ENCODE measurements at places on chromosomes 7 and 10.

DNA sequence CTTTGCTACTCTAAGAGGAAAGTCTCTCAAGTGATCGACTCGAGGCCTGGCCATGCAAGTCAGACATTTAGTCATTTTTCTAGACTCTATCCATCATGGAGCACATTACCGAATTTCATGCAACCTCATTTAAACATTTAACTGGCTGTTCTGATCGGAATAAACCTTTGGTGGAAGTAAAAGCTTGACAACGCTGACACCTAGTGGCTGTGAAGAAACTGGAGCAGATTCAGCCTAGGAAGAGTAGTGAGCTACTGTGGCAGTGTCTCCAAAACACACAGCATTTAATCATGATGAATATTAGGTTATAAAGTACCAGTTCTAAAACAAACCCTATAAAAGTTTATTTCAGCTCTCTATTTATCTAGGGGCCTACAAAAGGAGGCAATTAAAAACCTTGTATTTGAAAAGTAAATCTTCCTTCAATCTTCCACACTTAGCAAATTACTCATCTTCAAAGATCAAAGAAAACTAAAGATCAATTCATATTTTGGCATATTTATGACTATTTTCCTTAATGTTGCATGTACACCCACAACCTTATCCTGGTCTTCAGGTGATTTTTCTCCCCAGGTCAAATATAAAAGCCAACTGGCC is 175.0 kb downstream of the CTNNA3 start:
- peak; percentile 79 for DNase-seq

- DNase-seq, result no peak
Observed at GRCh38 chr7:17706275-17706674, 234.0 kb downstream of the SNX13 start.

DNA sequence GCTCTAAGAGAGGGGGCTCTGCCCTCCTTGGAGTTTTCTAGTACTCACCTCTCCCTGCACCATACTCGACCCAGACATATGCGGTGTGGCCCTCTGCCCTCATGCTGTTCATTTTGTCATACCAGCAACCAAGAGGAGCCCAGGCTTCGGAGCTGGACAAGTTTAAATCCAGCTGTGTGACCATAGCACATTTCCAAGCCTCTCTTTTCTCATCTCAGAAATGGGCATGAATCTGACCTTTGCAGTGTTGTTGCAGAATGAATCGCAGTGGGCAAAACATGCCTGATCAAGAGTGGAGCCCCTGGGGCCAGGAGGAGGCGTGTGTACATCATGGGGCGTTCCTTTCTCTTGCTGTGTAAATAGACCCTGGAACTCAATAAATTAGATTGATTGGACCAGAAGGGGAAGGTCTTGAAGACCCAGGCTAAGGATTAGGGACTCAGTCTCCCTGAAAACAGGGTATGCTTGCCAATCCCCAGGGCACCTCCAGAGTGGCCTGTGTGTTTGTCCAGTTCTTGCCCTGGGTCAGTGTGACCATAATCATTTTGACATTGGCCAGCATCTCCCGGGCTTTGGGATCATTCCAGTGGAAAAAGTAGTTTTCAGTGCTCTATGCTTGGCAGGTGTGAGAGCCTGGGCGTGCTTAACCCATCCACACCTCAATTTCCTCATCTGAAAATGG is 59.6 kb downstream of the ZMIZ1 start:
- DNase-seq, result no peak

DNA sequence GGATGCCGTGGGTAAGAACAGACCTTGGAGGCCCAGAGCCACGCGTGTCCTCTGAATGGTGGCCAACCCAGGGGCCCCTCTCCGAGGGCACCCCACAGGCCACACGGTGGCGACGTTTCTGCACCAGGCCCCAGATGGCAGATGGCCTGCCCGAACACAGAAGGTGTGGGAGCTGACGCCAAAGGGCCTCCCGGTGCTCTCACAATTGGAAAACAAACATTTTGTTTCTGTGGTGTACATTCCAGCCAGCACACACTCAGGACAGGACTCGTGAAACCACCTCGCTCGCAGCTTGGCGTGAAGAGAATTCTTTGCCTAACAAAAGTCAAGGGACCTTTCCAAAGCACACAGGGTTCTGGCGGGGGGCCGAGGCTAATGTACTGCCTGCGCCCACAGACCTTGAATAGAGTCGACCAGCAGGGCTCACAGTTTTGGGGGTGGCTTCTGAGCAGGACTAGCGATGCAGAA is 112.1 kb downstream of the FAM53B start:
- no peak for DNase-seq

GRCh38 chr10:27355918-27356573 is 115.4 kb upstream of the ACBD5 start:
- DNase-seq, result no peak

DNA sequence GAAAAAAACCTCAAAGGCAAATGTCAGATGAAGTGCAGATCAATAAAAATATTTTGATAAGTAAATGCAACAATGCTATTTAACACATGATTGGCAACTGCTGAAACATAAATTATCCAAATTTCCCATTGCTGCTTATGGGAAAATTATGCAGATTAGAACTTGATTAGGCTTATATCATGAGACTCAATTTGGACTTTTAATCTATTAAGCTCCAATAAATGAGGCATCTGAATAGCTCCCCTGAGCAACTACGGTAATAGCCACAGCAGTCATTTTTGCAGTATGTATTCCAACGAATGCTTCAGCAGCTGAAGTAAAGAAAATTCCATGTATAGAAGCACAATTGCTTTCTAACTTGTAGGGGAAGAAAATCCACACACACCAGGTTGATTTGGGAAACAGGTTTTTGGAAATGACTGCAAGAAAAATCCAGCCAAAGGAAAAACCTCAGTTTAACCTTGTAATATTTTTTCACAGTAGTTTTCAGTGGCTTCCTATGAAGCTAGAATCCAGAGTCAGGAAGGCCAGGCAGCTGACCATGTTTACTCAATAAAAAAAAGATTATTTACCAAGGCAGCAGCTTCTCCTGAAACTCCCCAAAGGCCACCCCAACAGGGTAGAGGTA is 716.1 kb downstream of the KCNMA1 start:
- DNase-seq, result no peak

All from muscle of back (tissue), 13 donors.